Non-pigmented ciliary epithelial cell (primary cell): ENCODE measurements at places on chromosomes 4 and X.

DNA sequence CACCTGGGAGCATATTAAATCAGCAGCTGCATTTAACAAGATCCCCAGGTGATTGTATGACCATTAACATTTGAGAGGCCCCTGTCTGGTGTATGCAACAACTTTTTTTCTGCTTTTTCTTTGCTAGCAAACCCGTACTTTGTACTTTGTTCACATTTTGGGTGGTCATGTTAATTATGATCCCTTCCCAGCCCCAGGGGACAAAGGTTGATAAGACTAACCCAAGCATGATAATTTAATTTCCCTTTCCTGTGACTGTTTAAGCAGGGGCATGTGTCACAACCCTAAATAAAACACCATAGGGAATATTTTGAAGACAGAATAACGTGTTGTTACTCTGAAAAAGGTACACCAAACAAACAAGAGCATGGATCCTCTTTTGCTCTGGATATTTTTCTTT lies 332.0 kb downstream of the PCDH18 start:
- DNase-seq, result no peak

DNA sequence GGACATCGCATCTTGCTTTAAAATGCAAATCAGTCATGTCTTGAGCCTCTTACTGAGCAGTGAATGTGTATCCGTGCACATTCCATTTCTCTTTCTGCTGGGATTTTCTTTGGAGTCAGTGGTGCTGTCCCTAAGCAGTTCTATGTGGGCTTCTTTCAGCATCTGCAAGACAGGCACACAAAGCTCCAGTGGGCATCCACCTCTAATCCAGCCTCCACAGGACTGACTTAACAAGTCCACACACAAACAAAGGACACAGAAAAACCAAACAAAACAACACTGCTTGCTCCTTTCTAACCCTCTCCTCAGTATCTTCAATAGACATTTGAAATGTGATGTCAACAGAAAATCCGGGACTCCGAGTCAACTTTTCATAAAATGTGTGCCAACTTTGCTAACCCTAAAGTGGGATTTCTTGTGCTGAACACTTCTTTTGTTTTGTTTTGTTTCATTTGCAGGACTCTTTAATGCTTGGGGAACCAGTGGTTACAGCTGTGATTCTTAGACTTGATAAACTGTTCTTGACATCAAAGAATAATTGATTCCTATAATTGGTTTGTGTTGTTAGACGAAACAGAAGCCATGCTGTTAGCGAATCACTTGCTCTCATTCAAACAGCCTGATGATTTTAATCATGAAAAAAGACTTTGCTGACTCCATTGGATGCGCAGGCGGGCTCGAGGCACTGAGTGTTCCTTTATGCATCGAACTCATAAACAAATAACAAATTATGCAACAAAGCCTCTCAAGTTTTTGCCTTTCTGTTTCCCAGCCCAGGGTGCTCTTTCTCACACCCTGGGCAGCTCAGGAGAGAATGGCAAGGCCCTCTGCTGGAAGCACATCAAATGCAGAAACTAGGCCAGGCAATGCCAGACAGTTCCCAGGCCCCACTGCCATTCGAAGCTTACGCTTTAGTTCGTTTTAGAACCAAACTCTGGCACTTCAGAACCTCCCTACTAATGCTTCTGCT lies 20.1 kb downstream of the ETNPPL start:
- DNase-seq, result no peak

- no peak for DNase-seq
These were observed 143.3 kb downstream of the CAMK2D start for GRCh38 chr4:113618205-113618604.

- no peak for DNase-seq
These were observed 21.2 kb downstream of the USP53 start for GRCh38 chr4:119233750-119234149.

DNA sequence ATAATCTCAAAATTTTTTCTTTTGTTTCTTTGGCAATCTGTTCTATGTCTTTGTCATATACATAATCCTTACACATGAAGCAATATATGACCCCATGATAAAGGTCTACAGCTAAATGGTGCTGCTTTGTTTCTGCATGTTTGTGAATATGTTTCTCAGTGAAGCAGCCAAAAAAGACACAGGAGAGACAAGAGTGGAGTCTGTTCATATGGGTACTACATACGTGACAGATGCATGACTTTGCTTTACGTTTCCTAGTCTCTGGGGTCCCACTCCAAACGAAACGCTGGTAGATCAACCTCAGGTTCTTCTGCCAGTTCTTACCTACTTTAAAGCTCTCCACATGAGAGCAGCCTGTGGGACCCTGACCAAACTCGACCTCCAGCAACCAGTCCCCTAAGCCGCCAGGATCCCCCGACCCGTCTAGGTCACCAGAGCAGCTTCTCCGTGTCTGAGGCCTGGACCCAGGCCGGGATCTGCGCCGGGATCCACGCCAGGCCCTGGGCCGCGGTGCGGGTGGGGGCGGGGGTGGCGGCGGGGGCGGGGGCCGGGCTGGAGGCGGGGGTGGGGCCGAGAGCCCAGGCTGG lies 1.5 kb downstream of the USP51 start:
- DNase-seq, result no peak

DNA sequence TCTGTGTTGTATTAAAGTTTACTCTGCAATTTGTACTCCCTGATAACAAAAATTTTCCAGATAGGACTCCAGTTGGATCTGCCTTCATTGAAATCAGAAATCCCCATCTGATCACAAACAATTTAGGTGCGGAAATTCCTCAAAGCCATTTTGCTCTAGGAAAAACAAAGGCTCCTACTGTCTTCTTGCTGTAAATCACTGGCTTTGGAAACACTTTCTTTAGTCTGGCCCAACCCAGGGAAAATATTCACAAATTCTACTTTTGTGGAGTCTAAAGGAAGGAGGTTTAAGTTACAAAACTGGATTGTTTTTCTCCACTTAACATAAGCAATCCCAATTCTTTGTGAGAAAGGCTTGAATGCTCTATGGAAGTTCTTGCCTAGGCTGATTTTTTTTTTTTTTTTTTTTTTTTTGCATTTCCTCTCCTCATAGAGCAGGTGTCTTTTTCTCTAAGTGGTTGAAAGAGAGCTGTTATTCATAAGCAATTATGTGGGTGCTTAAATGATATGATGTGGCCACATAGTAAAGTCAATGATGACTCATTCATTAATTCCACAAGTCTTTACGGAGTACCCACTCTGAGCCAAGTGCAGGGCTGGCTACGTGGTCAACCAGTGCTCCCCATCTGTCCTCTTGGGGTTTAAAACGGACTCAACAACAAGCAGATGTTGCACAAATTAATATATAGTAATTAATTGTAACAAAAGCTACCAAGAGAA lies 261.4 kb downstream of the LDB2 start:
- DNase-seq, result no peak

DNA sequence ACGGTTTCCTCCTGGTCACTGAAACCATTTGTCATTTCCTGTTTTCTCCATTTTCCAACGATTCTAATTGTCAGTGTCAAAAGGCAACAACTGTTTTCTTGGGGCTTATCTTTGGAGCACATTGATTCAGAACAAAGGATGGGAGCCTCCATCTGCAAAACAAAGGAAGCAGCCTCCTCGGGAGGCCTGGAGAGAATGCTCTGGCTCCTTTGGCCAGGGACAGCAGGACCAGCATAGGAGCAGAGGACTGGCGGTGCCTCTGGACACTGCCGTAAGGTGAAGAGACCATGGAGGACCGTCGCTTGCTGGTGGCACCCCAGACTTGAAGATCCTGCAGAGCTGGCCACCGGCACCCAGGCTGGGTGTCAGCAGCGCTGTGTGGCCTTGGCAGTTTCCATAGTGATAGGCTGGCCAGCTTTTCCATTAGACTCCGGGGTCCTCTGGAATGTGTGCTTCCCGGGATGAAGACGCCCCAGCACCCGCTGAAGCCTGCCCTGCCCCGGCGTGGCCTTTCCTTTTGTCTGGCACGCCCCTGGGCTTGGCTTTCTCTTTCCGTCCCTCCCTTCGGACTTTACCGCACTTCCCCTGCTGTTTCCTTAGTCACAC lies 61.1 kb upstream of the MTM1 start:
- DNase-seq, result no peak

DNA sequence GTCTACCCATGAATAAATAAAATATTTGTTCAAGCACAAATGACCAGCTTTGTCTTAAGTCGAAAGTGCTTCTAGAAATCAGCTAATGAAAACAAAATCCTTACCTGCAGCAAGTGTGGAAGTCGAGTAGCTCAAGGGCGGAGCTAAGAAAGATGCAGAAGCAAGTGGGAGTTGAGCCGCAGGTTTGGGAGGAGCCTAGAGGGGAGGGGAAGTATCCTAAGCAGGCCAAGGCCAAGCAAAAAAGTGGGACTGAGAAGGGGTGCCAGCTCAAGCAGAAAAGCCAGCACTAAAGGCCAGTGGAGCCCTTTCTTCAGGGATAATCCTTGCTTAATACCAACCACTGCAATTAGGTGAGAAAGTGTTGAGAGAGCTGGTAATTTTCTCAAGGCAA lies 60.8 kb downstream of the DLG3 start:
- DNase-seq, result no peak

GRCh38 chrX:106874075-106874474 lies 29.1 kb downstream of the RIPPLY1 start:
- no peak for DNase-seq

- no peak for DNase-seq
These were observed 30.2 kb upstream of the EIF1AX start for GRCh38 chrX:20171887-20172286.

DNA sequence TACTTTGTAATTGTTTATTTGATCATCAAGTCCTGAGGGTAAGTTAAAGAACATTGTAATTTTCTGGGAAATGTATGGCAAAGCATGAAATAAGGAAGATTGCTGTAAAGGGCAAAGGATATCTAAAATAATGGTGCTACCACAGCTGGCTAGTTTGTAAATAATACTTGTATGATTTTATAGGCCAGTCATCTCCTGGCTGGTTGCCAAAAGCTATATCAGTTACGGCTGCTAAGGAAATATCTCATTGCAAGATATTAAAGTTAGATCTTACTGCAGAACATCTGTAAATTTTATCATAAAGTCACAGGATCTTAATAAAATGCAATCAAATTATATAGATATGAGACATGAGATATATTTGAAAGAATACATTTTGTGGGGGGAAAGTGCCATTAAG lies 150.8 kb upstream of the CXCL13 start:
- DNase-seq, result no peak

DNA sequence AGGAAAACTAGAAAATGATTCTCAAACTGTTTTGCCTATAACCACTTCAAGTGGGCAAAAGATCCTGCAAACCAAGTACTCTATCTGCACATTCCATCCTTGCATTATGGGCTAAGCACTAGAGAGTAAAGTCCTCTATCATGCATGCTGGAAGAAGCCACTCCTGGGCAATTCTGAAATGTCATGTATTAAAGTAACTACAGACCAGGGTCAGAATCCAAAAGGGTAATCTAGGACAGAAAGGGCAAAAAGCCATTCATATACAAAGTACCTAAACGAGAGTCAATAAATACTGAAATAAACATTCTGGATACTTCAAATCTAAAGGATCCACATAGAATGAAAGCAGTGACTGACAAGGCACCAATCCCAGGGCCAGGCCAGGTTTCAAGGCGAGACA lies 1.0 kb downstream of the SNX12 start:
- no peak for DNase-seq

GRCh38 chr4:6308899-6309643 lies 39.4 kb downstream of the WFS1 start:
- DNase-seq, result no peak

GRCh38 chr4:76733068-76733771 lies 164.7 kb downstream of the SOWAHB start:
- no peak for DNase-seq

DNA sequence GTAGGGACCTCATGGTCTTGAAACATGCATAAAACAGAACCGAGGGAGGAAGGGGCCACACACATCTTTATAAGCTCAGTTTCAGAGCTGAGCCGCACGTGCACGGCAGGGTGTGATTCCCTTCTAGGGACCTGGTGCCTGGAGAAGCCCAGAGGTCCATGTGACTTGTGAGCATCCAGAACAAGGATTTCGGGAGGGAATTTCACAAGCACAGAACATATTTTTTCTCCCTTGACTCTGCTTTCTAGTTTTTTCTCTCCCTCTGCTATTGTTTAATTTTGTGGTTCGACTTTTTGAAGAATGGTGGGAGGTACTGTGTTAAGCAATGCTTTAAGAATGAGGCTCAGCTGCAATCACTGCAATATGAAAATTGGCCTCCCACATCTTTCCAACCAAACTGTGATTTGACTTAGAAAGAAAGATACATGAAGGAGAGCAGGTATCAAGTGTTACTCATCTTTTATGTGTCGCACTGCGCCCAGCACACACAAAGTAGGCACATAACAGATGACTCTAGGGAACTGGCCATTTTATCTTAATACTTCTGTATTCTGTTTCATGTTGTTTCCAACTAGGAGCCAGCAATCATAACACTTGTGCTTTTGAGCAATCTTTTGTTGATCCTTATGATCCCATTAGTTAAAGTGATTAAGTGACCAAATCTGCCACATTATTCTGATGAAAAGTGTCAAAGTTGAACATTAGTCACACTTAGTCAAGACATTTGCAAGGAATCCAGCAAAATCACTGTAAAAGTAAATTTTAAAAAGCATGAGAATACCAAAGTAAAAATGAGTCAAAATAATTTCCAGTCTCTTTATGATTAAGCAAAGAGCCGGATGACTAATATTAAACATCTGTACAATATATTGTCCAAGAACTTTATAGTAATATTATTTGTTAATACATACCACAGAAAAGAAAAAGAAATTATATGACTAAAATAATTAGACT lies 86.4 kb downstream of the SHISA3 start:
- DNase-seq, result no peak

- DNase-seq, result peak; percentile 18
These were observed 660.3 kb upstream of the PITX2 start for GRCh38 chr4:111283066-111283677.

GRCh38 chr4:73967866-73968265 lies 14.0 kb downstream of the PF4 start:
- DNase-seq, result no peak

DNA sequence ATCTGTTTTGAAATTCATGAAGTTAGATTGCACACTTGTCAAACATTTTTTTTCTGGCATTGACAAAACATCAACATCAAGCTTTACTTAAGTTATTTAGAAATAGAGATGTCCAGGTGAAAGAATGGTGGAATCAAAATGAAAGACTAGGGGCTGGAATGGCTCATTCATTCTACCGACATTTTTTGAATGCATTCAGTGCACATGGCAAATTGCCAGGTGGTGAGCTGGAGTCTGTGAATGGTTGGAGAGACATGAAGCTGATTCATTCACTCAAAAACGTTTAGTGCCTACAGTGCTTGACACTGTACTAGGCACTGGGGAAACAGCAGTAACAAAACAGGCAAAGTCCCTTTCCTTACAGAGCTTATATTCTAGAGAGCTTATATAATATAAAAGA lies 292.4 kb downstream of the PPP1R2C start:
- no peak for DNase-seq

- DNase-seq, result no peak
These were observed 79.5 kb upstream of the SLIT2 start for GRCh38 chr4:20172070-20172760.

GRCh38 chr4:45663003-45663402 lies 460.9 kb downstream of the GABRG1 start:
- peak; percentile 49 for DNase-seq

- DNase-seq, result no peak
These were observed 24.9 kb downstream of the RNF128 start for GRCh38 chrX:106751407-106751806.

GRCh38 chr4:159600061-159600460 lies 497.2 kb downstream of the RAPGEF2 start:
- no peak for DNase-seq

GRCh38 chrX:153573984-153574383 lies 25.0 kb downstream of the CCNQ start:
- DNase-seq, result no peak
